ENCODE measurements at places on chromosomes 7 and 10. TPM values are rescaled to one million over a fixed set of nuclear protein-coding genes. Genes with fewer than 3 reads are reported as not detected.

- no peak for DNase-seq
Measured at GRCh38 chr10:9824631-9825071, 1193.0 kb upstream of the CELF2 start.

GRCh38 chr7:144606261-144606660 lies 202.8 kb upstream of the NOBOX start:
- DNase-seq: no peak

- no peak for DNase-seq
Measured at GRCh38 chr10:71281646-71282322, 37.3 kb upstream of the SLC29A3 start.

- DNase-seq: no peak
Measured at GRCh38 chr7:132328047-132328620, 248.1 kb downstream of the PLXNA4 start.

DNA sequence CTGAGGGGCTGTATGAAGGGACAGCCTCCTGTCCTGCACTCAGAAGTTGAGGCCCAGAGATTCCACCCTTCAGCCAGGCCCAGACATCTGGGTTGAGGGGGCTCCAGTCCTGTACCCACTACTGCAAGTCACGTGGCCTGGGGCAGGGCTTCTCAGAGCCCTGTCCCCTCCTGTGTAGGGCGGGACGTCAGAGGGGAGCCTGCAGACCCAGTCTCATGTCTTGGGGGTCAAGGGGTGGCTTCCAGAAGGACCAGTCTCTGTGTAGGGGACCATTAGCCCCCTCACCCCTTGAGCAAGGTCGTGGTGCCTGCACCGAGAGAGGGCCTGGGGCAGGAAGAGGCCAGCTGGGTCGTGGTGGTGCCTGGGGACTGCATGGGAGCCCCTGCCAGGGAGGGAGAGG lies 593 bp upstream of the PILRA start:
- no peak for DNase-seq

GRCh38 chr10:88045656-88046415 lies 182.4 kb downstream of the PTEN start:
- DNase-seq: peak; percentile 51

DNA sequence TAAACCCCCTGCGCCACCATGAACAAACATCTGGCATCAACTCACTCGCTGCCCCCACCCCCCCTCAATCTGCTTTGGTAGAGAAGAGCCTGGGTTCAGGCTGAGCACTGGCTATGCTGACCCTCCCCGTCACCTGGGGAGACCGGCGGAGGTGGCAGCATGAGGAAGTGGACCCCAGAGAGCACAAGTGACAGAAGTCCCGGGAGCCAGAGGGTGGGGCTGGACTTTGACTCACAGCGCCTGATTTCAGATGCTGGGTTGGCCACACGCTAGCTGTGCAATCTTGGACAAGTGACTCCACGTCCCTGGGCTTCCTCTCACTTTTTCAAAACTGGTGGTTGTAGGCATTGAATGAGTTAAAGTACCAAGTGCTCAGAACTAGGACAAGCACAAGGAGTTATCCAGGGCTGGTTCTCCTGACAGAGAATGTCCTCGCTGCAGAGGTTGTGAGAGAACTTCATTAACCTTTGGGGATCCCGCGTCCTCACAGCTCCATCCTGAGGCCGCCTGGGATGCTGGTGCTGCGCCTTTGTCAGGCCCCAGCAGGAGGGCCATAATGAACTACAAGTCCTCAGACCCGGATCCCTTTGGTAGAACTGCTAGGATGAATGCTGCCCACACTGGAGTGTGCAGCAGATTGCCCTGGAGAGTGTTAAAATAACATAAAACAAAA lies 48.8 kb upstream of the RASGEF1A start:
- no peak for DNase-seq

GRCh38 chr10:81570349-81570748 lies 304.6 kb upstream of the NRG3 start:
- DNase-seq: no peak

DNA sequence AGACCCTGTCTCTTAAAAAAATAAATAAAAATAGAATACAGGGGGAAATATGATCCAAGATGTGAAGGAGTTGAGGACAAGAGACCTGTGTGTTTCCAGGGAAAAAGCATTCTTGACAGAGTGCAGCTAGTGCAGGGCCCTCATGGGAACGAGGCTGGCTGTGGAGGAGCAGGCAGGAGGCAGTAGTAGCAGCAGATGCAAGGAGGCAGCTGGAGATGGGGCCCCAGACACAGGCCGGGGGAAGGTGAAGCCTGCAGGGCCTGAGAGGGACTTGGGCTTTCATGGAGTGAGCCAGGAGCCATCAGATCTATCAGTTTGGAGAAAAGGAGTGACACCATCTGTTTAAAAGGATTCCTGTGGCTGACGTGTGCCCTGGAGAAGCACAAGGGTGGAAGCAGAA lies 71.4 kb upstream of the ZNF438 start:
- DNase-seq: no peak

DNA sequence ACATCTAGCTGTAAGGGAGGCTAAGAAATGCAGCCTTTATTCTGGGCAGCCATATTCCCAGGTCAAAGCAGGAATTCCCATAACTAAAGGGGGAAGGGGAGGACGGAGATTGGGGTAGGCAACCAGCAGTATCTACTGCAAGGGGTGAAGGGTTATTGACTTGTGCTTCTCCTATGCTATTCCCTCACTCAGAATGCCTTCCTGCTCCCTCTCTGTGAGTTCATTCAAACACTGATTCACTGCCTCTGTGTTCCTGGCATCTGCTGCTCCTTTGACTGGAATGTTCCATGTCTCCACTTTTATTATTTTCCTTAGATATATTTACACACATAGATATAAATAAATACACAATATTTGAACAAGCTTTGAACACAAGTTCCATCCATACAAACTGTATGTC lies 11.1 kb downstream of the HTR7 start:
- no peak for DNase-seq

- no peak for DNase-seq
Measured at GRCh38 chr10:71058308-71058707, 154.1 kb upstream of the UNC5B start.

- no peak for DNase-seq
Measured at GRCh38 chr10:133161486-133162109, 1.6 kb downstream of the KNDC1 start.

GRCh38 chr10:18607503-18608378 lies 43.6 kb downstream of the NSUN6 start:
- no peak for DNase-seq

- DNase-seq: no peak
Measured at GRCh38 chr7:47470567-47471357, 111.1 kb downstream of the TNS3 start.

GRCh38 chr7:73919694-73920375 lies 58.9 kb downstream of the TMEM270 start:
- DNase-seq: no peak

DNA sequence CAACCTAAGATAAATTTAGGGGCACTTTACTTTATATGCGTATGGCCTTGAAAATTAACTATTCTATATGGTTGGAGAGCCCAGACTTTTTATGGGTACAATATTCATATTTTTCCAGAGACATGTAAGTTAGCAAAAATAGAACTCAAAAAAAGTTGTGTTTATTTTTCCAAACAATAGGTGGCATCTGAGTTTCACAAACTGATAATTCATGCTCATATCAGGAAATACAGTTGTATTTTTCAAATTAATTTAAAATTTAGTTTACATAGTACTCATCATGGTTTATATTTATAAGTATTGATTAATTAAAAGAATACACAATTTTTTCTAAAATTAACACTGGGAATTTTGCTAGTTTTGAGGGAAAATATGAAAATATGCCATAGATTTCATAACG lies 34.6 kb downstream of the ANKRD7 start:
- no peak for DNase-seq

DNA sequence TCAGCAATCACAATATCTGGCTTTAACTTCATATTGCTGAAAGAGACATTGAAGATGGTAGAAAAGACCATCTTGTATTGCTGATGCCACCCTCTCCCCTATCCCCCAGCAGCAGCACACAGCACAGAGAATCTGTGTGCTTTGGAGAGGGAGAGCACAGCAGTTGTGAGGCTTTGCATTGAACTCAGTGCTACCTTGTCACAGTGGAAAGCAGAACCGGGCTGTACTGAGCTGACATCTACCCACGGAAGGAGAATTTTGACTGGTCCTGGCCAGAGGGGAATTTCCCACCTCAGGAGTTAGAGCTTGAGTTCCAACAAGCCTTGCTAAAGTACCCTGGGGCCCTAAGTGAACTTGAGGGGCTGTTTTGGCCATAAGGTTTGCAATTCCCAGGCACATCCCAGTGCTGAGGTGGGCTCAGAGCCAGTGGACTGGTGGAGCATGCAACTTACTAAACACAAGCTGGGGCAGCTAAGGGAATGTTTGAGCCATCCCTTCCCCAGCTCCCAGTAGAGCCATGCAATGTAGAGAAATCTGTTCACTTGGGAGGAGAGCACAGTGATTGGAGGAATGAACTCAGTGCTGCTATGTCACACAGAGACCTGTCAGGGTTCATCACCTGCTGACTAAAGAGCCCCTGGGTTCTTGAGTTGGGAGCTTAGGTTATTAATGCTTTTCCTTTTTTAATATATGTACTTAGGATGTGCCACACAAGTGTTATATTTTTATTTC lies 62.1 kb downstream of the OR13A1 start:
- DNase-seq: no peak

DNA sequence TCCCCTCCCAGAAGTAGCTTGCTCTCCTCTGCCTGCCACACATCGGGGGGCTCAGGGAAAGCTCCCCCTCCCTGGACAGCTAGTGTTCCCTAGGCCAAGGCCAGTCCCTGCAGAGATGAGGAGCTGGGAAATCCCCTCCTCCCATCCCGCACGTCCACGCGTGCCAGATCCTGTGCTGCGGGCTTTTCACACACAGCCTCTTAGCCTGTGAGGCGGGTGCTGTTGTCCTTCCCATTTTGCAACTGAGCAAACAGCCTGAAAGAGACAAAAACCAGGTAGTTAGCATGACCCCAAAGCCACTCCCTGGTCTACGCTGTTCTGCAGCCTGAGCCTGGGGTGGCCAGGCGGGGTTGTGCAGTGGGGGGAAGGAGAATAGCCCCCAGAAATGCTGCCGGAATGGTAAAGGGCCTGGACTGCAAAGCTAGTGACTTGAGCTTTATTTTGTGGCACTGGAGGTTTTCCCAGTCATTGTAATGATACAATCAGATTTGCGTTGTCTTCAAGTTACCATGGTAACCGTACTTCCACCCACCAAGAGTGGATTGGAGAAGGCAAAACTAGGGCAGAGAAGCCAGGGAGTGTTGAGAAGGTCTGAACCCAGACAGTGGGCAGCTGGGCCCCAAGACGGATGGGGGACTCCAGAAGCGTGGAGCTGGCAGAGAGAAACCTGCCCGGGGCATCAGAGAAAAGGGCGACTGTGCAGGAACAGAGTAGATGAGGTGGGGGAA lies 98.6 kb upstream of the KCTD7 start:
- no peak for DNase-seq

DNA sequence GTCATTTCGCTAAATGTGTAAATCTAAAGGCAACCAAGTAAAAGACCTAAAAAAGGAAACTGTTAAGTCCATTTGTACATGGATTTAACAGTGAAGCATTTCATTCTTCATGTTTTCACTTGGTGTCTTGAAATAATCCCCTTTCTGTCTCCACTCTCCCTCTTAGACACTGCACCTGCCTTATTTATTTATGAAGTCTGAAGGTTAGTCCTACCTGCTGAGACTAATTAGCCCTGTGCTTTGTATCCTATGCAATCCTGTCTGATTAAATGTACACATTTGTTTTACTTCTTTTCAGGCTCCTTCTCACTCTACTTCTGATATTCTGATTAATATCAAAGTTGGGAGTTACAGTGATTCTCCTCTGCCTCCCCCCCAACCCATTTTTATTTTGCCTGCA lies 1.9 kb upstream of the TCF7L2 start:
- DNase-seq: no peak

- peak; percentile 85 for DNase-seq
Measured at GRCh38 chr10:100009793-100010676, at the start of gene DNMBP. Gene DNMBP (minus strand): TSS chr10:100009947. CDS start chr10:99972124, 37,823 bp downstream.

DNA sequence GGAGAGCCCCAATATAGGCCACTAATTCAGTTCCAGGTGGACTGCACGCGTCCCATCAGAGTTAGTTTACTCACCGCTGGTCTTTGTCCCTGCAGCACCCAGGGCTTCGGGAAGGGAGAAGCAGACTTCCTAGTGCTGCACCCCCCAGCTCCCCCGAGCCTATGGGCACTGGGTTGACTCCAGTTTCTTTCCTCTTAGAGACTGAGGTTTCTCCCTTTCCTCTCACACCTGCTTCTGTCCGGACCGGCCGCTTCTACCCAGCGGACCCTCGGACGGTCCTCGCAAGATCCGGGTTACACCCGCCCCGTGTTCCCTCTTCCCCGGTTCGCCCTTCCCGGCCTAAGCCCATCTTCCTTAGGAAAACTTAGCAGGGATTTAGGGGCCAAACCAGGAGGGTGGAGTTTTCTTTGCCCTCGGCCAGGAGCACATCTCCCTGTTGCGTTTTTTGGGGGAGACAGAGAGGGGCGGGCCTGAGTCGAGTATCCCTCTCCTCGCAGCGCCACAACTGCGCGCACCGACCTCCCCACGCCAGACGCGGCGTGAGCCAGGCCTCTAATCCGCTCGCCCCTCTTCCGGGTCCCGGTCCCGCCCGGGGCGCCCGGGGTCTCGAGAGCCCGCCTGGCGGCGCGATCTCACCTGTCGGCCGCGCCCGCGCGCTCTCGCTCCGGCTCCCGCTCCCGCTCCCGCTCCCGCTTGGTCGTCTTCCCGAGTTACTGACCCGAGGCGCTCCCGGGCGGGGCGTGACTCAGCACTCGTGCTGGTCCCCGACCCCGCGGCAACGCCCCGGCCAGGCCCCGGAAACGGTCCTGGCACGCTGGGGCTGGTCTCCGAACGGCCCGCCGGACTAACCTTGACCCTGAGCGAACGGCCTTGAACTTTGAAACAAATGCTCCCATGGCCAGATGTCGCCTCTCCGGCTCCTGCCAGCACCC lies at the start of gene AIFM2:
Gene AIFM2, minus strand, starts transcription at position 728 of the 932 bp plus-strand sequence. CDS start 8,741 bp downstream, outside the sequence.
- DNase-seq: peak; percentile 13

FOXI2 gene
- 0.20 TPM for total RNA-seq

DCLRE1C gene
- 8.3 TPM for total RNA-seq

ZNF365 gene
- 2.7 TPM for total RNA-seq

FERD3L gene
- not detected for total RNA-seq

C10orf105 gene
- total RNA-seq: under 0.01 TPM

SLC26A3 gene
- total RNA-seq: not detected

OPN4 gene
- total RNA-seq: not detected

TMEM72 gene
- total RNA-seq: 0.10 TPM

COBL gene
- 11.9 TPM for total RNA-seq

TMEM178B gene
- total RNA-seq: 0.49 TPM
